DMS79 (cell line): ENCODE measurements at places on chromosomes 13 and 19.

DNA sequence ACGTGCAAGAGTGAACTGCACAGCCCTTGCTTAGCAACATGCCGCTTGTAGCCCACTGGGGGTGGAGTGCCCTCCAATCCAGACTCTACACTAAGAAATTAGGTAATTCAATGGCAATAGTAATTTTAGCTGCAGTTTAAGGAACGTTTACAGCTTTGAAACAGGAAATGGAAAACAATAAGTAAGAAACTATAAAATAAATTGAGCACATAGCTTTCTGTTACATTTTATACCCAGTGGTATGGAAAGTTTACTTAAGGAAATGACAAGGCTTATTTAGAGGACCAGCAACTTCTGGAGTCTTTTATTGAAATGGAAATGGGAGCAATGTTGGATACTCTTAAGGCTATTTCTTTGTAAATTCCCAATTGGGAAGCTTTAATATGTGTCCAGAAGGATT lies 373.2 kb downstream of the KCNRG start:
- DNase-seq, result no peak

GRCh38 chr13:42277618-42278276 lies 5.8 kb downstream of the AKAP11 start:
- no peak for DNase-seq

DNA sequence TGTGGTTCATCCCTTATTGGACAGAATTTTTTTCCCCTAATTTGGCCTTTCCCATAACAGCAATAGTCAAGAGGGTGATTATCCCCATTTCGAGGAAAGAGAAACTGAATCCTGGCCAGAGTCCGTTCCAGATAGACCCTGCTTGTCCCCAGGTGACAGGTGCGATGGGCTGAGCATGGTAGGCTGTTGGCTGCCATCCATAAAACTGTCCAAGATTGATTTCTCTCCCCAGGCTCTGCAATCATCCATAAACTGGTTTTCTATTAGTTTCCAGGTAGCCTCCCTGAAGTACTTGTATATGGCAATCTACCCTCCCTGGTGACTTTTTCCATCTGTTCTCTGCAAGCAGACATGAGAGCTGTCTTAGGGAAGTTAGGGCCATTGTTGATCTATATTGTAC lies 25.4 kb downstream of the SERP2 start:
- peak; percentile 34 for DNase-seq

DNA sequence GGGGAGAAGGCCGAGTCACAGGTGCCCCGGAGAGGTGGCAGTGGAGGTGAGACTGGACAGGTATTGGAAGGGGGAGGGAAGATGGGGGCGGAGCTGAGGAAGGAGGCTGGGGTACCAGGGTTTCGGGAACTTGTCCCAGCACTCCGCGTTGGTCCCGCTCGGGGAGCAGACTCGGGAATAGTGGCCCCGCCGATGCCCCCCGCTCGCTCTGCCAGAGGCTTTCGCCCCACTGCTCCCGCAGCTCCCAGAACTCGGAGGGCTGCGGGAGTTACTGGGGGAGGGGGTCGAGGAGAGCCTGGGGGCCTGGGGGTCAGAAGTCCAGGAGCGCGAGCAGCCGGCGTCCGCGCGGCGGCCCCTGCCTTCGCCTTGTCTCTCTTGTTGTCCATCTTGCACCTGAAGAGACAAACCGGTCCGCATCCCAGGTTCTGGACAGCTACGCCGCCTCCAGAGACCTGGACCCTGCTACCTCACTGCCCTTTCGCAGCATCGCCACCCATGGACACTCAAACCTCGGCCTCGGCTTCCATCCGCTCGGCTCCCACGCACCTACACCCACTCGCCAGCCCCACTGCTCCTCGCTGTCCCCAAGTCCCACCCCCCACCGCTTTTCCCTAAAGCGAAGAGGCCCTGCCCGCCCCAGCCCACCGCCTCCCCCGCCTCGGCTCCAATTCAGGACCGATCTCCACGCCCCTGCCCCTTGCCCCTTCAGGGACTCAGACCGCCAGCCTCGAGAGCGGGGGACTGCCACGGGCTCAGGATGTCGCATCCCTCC lies 700 bp downstream of the PRR36 start:
- DNase-seq, result peak; percentile 38

DNA sequence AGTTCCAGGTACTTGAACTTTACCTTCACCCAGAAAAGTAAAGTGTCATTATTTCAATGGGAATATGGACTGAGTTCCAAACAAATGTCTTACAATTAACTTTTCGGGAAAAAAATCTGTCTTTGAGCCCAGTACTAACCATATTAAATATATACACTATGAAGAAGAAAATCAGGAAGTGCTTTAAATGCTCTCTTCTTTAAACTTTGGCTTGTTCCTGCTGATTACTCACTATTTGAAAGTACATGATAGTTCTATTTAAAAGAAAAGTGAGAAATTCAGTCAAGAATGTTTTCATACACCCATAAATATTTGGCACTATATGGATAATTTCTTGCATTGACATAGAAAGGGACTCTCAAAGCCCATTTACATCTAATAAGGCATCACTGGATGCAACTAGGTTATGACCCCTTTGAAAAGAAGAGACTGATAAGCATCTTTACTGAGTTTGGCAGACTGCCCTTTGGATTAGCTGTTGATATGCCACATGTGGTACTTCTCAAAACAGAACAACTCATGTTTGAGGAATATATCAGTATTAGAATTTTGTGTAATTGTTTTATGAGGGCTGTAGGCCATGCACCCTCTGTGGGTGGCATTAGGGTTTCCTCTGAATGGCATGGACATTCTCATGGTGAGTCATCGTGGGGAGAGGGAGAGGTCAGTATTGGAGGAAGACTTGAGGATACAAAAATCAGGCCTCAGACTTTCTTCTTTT lies 25.0 kb upstream of the VWA8 start:
- DNase-seq, result peak; percentile 62

- DNase-seq, result peak; percentile 35
Measured at GRCh38 chr19:35509018-35509652, 4.3 kb downstream of the DMKN start.

- DNase-seq, result peak; percentile 18
Measured at GRCh38 chr19:18488838-18489626, 32.8 kb downstream of the ELL start.

GRCh38 chr19:7674010-7675005 lies 2.6 kb upstream of the MCEMP1 start:
- no peak for DNase-seq

GRCh38 chr13:20977394-20977793 lies 74.8 kb upstream of the XPO4 start:
- DNase-seq, result no peak

DNA sequence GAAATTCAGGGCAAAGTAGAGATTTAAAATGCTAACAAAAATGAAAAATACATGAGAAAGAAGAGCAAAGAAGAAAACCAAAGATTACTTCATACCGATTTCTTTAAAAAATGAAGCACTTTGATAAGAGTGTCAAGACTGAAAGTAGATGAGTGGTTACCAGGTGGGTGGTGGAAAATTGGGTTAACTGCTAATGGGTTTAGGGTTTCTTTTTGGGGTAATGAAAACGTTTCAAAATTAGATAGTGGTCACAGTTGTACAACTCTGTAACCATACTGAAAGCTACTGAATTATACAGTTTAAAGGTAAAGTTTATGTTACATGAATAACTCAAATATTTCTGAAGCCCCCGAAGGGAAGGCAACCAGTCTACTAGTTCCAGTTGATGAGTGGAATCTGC lies 179.4 kb downstream of the NDFIP2 start:
- no peak for DNase-seq

GRCh38 chr13:26946684-26947343 lies 186.2 kb upstream of the GPR12 start:
- DNase-seq, result no peak

DNA sequence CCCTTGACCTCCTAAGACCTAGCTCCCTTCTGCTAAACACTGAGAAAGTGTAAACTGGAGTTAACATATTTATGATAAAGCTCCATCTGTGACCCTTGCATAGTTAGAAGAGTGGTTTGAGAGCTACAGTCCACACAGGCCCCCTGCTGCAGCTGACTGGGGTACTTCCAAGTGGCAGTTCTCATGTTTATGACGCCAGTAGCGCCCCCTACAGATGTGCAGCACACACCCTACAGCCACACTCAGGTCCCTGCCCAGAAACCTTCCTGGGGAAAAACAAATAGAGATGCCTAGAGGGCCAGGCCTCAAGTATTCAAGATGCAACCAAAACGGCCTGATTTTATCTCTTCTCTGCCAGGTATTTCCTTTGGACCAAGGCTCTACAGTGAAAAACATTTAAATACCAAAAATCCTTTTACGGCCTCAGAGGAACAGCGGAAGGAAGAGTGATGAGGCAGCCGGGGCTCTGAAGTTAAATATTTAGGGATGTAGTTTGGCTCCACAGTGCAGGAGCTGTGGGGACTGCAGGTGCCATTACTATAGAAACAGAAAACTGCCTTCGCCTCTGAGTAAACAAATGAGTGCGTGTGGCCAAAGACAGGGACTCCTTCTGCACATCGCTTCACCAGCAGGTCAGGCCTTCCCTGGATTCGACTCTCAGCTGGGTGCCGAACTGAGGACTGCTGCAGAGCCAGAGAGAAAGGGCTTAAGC lies 553.1 kb downstream of the EFNB2 start:
- DNase-seq, result no peak

DNA sequence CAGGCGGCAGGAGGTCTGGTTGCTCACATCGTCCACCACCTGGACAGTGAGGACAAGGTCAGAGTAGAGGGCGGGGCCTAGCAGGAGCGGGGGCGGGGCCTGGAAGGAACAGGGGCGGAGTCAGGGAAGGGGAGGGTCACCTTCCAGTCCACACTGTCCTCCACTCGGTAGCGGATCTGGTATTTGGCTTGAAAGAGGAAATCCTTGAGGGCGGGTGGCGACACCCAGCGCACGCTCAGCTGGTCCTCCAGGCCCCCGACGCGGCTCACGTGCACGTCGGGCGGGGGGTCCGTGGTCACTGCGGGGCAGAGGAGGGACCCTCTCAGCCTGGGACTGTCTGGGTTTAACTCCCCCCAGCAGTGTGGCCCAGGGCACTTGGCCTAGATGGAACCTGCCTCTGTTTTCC lies 8.2 kb downstream of the REX1BD start:
- DNase-seq, result no peak

GRCh38 chr13:24644036-24644435 lies 36.2 kb upstream of the ATP12A start:
- DNase-seq, result no peak

GRCh38 chr13:109706015-109706715 lies 80.2 kb downstream of the IRS2 start:
- no peak for DNase-seq

- no peak for DNase-seq
Measured at GRCh38 chr19:10776900-10777650, 58.9 kb downstream of the TMED1 start.

DNA sequence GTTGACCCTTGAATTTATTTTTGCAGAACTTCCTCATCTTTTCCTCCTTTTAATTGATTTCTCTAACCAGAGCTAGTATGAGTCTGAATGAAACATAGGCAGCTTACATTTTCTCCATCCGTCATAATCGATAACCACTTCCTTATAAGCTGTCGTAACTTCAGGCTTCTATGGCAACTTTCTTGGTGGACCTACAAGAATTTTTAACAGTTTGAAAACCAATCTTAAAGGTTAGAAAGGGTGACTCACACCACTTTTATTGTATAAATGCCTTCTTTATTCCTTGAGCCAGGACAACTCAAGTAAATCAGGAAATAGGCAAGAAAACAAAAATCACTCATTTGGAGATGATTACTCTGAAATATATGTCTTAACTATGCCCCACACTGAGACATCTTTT lies 105.7 kb upstream of the KL start:
- DNase-seq, result no peak

GRCh38 chr13:38922170-38922569 lies 68.5 kb downstream of the STOML3 start:
- DNase-seq, result no peak

DNA sequence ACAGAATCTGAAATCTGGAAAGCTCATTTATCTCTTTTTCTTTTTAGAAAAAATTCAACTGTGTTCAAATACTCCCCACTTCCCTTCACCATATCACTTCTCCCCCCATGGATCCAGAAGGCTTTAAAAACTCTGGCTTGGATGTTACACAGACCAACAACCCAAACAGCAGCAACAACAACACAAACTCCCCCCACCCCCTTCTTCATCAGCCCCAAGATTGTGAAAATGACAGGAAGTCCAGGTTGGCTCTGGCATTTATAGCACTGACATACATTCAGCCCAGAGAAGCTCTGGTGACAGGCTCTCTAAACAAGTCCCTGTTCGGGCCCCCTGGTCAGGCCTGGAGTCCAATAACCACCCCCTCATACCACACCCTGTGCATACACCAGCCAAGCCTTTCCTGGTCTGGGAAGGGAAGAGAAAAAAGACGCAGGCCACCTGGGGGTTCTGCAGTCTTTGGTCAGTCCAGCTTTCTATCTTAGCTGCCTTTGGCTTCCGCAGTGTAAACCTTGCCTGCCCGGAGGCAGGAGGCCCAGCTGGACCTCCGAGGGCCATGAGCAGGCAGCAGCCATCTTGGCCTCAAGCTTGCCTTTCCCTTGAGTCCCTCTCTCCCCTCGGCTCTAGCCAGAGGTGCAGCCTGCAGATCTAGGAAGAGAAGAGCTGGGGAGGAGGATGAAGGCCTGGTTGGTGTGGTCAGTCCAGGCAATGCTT lies 6.8 kb downstream of the CDX2 start:
- DNase-seq, result no peak

DNA sequence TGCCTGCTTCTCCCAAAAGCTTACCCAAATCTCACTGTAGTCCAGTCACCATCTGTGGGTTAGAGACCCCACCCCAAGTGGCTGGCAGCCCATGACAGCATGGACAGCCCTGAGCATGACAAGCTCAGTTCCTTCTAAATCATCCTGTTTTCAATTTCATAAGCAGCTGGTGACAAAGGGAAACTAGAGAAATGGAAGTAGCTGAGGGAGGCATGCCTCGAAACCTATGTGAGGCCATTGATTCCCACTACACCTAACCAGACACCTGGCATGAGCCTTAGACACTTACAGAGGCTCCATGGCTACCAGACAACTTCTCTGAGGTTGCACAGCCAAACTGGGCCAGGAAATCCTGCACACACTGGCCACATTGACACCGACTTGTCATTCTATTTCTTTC lies 56.2 kb downstream of the ABCC4 start:
- DNase-seq, result no peak

- DNase-seq, result no peak
Measured at GRCh38 chr13:49220856-49221589, 885 bp downstream of the MLNR start.

GRCh38 chr13:29868581-29868980 lies 18.2 kb upstream of the UBL3 start:
- DNase-seq, result no peak

GRCh38 chr19:18666317-18666716 lies 17.2 kb upstream of the CRTC1 start:
- DNase-seq, result no peak

- DNase-seq, result no peak
Measured at GRCh38 chr13:32098272-32098671, 66.7 kb downstream of the FRY start.

DNA sequence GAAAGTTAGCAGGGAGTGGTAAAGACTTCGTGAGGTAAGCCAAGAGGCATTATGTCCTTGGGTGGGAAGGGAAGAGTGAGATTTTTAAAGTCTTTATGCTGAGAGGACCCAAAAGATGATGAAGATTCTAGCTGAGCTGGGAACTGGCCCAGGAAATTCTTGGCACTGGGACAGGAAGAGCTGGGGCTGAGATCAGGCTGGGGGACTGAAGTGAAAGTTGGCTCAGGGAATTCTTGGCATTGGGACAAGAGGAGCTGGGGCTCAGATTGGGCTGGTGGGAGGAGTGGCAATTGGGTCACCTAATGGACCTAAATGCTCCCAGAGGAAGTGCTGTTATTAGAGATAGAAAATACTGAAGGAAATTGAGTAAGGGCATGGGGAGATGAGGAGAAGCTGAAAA lies 8.8 kb downstream of the SCEL start:
- DNase-seq, result no peak

GRCh38 chr13:109415057-109415456 lies 371.3 kb downstream of the IRS2 start:
- no peak for DNase-seq
